ENCODE measurements at places on chromosomes 11 and 22. TPM values are rescaled to one million over a fixed set of nuclear protein-coding genes. Genes with fewer than 3 reads are reported as not detected.

Gene OR52B4
- not detected for polyA plus RNA-seq

Gene CNTF
- 2.3 TPM for polyA plus RNA-seq

Gene MS4A6E
- polyA plus RNA-seq: not detected

Gene HIC2
- polyA plus RNA-seq: 19.0 TPM

Gene APOL1
- polyA plus RNA-seq: not detected

Gene MACROD1
- polyA plus RNA-seq: 30.8 TPM

Gene TREH
- polyA plus RNA-seq: 0.12 TPM

Gene CHRNA10
- polyA plus RNA-seq: 1.8 TPM

Gene PGA5
- polyA plus RNA-seq: not detected

Gene CCDC15
- polyA plus RNA-seq: 2.5 TPM

Gene CDC42EP1
- polyA plus RNA-seq: not detected

Gene OR5D16
- not detected for polyA plus RNA-seq

Gene RNF169
- polyA plus RNA-seq: 9.0 TPM

Gene OR56A5
- polyA plus RNA-seq: not detected

Gene ZMAT5
- 54.9 TPM for polyA plus RNA-seq

Gene GRIA4
- 6.3 TPM for polyA plus RNA-seq

Gene SIRT3
- polyA plus RNA-seq: 38.8 TPM

Gene GRAP2
- polyA plus RNA-seq: not detected

Gene UBQLNL
- polyA plus RNA-seq: not detected

Gene OR51B4
- polyA plus RNA-seq: not detected

Gene C11orf65
- polyA plus RNA-seq: 1.1 TPM

Gene C11orf97
- not detected for polyA plus RNA-seq

Gene PGGHG
- 2.1 TPM for polyA plus RNA-seq

Gene CD248
- not detected for polyA plus RNA-seq

Gene UPK3A
- polyA plus RNA-seq: not detected

Gene PARVG
- not detected for polyA plus RNA-seq

Gene SLC22A6
- not detected for polyA plus RNA-seq

Gene TMPRSS5
- 2.6 TPM for polyA plus RNA-seq

Gene DEPDC7
- 1.3 TPM for polyA plus RNA-seq

Gene VSIG10L2
- 0.08 TPM for polyA plus RNA-seq

Gene RAPSN
- polyA plus RNA-seq: not detected

Gene CCT8L2
- polyA plus RNA-seq: not detected

Gene SPTBN2
- 159 TPM for polyA plus RNA-seq

Gene RELT
- 13.0 TPM for polyA plus RNA-seq

Gene TEX54
- not detected for polyA plus RNA-seq

Gene FUT4
- polyA plus RNA-seq: 1.1 TPM

Gene NAP1L4
- 199 TPM for polyA plus RNA-seq
